Renal cortical epithelial cell (primary cell): ENCODE measurements at places on chromosomes 6 and 20. TPM values are rescaled to one million over a fixed set of nuclear protein-coding genes. Genes with fewer than 3 reads are reported as not detected.

- DNase-seq = no peak
These were observed 1094.4 kb upstream of the MAP3K7 start for GRCh38 chr6:91681296-91681695.

- no peak for DNase-seq
These were observed 82.3 kb downstream of the CEBPB start for GRCh38 chr20:50272724-50273446.

DNA sequence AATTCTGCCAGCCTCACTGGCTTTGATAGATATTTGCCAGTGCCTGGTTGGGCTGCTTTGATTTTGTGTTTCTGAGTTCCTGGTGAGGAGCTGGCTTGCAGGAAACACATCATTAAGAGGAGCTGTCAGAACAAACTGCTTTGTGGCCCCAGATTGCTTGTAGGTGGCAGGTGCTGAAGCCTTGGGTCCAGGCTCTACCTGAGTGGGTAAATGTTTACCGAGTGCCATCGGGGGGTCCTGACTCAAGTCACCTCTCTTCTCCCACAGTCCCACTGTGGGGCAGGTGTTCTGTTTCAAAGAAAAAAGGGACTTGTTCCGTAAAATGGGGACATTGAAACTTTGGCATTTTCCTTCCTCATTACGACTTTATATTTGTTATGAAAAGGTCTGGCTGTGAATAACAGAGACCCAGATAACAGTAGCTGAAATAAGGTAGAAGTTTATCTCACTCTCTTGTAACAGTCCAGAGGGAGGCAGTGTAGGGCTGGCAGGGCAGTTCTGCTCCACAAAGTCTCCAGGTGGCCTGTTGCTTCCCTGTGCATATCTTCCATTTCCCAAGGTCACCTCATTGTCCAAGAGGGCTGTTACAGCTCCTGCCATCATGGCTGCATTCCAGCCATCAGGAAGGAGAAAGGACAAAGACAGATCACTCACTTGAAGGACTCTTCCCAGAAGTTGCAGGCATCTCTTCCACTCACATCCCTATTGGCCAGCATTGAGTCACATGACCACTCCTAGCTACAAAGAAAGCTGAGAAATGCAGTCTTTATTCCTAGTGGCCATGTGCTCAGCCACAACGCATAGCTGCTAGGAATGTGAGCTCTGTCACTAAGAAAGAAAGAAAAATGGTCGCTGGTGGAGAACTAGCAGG, 149.9 kb upstream of the KCNG1 start:
- DNase-seq = no peak

DNA sequence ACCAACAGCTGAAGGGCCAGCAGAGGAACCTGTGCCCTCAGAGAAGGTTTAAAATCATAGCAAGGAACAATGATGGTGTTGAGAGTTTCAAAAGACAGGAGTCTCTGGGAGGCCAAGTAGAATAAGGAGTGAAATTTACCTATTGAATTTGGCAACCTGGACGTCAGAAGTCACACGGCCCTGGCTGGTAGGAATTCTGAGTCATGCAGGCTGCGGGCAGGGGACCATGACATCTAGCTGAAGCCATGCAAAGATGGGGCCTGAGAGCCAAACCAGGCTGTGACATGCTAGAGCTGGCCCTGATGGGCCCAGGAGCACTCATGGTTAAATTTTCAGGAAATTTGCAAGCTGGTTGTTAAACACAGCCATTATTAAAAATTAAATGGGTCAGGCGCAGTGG, 64.0 kb upstream of the SNX9 start:
- peak; percentile 80 for DNase-seq

Gene HDDC2
- 62.9 and 70.6 TPM in 2 replicates for total RNA-seq

- peak; percentile 88 for DNase-seq
These were observed 27.2 kb downstream of the GINM1 start for GRCh38 chr6:149593408-149593807.

DNA sequence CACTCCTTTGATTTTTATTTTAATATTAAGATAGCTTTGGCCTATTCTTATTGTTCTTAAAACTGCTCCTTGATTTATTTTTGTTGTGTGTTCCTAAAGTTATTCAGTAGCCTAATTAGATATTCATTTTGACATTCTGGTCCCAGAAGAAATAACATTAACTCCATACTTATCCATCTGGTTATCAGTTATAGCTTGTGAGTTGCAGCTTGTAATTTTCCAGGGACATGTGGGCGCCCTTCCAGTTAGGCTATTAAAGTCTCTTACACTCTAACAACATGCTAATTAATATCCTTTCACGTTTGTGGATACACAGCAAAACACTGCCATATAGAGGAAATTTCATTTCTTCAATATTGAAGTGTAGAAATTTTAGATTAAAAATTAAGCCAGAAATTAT, 987.5 kb downstream of the HACE1 start:
- DNase-seq = no peak

- DNase-seq = no peak
These were observed 1.6 kb upstream of the LY86 start for GRCh38 chr6:6586671-6587526.

DNA sequence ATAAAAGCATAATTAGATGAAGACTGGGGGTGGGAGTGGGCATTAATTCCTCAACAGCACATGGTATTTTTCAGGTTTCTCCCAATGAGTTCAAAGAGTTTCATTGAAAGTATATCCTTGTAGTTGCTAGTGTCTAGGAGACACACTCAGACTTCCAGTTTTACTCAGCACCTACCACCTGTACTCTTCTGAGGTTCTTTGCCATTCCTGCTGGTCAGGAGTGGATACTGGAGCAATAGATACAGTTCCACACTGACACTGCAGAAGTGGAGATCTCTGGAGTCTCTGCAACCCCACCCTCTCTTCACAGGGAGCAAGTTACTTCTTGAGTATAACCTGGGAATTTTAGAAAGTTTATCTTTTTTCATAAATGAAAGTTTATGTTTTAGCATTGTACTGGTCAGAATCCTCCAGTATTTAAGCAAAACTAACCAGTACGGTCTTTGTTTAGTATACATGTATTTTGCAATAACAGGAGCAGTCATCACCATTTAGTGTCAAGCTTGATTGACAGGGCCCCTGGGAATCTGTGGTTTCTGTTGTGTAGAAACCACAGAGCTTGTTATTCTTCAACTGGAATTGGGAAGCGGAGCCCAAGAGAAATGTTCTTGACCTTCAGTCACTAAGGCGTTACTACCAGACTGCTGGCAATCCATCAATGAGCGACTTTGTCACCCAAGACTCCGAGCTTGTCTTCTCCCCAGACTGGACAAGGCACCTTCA, 148.1 kb downstream of the ZDHHC14 start:
- DNase-seq = peak; percentile 97

Gene PNPLA1
- total RNA-seq = not detected in 2 replicates

DNA sequence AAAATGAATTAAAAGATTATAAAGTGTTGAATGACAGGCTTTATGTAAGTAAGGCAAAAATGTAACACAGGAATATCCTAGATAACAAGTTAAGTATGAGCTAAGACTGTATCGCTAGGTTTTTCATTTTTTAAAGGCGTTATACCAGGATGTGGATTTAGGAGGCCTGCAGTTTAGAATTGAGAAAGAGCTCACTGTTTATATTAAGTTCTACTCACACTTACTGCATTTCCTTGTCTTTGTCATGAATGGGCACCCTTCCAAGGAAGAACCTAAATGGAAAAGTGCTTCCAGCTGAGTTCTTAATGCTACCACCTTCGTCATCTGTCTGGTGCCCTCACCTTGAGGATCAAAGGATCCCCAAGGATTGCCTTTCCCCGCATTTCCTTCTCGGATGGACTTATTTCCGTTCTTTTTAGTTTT, 148.7 kb downstream of the SOX4 start:
- DNase-seq = peak; percentile 49

Gene SLC24A3
- total RNA-seq = under 0.01 and 0.10 TPM in 2 replicates

Gene ZBP1
- 0.35 TPM in 1 of 2 replicates, not detected in the other for total RNA-seq

DNA sequence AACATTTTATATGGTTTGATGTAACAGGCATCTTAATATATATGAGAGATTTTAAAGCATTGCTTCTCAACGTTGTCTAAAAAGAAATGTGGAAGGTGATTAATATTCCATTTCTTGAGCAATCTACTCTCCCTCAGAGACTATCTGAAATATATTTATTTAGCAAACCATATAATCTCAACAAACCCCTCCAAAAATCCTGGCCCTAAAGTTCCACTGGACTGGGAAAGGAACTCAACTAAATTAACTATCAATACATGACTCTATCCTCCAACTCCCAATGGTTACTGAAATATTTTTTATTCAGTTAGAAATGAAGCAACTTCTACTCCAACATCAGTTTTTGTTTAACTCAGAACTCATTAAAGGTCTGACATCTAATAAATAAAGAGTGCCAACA, 6.3 kb downstream of the TASP1 start:
- DNase-seq = no peak

Gene TDRD6
- total RNA-seq = under 0.01 and 0.35 TPM in 2 replicates

- DNase-seq = peak; percentile 51
These were observed 1.9 kb upstream of the POU3F2 start for GRCh38 chr6:98832284-98833056.

GRCh38 chr20:56257604-56258003, 9.1 kb downstream of the MC3R start:
- no peak for DNase-seq

DNA sequence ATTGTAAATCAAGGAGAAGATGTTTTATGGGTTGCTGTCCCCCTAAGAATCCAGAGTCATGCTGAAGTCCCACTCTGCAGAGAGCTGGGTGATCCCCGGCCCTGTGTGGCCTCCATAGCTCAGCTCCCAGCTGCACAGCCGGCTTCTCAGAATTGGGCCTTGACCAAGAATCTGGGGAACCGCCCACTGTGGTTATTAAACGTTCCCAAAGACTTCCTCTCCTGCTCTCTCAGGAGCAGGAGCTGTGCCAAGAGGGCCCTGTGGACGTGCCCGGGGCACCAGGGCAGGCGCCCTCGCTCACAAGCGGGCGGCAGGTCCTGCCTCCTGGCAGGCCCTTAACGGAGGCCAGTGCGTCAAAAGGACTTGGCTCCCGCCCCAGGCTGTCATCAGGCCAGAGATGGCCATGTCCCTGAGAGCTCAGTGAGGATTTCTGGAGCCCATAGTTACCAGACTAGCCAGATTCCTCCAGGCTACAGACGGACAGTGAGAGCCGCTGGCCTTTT, 30.4 kb downstream of the ZC3H12D start:
- DNase-seq = peak; percentile 76

DNA sequence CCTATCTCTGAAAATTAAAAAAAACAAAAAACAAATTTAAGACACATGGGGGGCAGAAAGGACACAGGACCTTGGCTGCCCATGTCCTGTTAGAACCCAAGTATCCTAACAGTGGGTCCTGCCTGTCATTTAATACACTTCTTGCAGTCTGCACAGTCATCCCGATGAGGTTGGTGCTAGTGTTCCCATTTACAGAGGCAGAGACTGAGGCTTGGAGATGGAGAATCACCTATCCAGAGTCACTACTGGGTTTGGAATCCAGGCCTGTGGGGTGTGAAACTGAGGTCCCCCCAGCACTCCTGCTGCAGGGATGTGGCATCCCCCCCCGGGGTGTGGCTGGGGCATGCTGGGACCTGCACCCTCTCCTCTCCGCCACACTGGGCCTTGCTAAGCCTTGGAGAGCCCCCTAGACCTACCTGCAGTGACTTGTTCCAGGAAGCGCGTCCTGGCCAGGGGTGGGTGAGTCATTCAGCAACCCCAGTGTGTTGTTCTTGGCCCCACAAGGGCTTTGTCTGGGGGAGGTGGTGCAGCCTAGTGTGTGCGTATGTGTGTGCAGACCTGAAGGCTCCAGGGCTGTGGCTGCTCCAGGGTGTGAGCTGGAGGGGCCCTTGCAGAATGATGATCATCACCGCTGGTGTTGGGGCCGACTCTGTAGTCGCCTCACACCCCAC, 49.7 kb downstream of the BCAS4 start:
- DNase-seq = peak; percentile 88

GRCh38 chr6:8329562-8329961, 105.8 kb downstream of the SLC35B3 start:
- DNase-seq = no peak

Gene ADGB
- not detected in 2 replicates for total RNA-seq
